ENCODE measurements at places on chromosomes 1 and 21.

DNA sequence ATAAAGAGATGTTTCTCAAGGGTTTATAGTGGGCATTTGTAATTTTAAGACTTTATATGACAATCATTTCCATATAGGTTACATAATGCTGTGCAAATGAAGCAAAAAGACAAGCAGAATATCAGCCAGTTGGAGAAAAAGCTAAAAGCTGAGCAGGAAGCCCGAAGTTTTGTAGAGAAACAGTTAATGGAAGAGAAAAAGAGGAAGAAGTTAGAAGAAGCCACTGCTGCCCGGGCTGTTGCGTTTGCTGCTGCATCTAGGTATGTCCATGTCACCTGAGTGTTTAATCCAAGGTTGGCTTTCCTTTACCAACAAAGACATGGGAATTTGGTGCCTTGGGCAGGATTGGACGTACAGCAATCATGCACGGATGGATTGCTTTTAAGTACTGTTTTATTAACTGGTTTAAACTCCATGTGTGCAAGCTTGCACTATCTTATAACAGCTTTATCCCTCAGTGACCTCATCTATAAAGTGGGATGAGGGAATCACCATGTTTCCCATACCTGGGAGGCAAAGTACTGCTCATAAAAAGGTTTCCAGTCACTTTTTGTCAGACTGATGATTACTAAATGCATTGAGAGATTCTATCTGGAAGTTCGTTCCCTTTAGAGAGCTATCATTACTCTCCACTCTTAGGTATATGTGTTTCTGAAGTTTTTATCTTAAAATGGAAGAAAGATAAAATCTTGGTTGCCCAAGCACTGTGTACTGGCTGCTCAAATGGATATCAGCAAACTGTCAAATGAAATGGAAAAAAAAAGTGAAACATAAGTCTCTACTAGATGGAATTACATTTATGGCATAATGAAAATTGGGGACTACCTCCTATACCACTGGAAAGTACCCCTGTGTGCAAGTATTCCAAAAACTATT lies 55.1 kb downstream of the MACO1 start:
- DNase-seq, result no peak

- DNase-seq, result no peak
Measured at GRCh38 chr1:198846556-198846955, 207.7 kb downstream of the PTPRC start.

DNA sequence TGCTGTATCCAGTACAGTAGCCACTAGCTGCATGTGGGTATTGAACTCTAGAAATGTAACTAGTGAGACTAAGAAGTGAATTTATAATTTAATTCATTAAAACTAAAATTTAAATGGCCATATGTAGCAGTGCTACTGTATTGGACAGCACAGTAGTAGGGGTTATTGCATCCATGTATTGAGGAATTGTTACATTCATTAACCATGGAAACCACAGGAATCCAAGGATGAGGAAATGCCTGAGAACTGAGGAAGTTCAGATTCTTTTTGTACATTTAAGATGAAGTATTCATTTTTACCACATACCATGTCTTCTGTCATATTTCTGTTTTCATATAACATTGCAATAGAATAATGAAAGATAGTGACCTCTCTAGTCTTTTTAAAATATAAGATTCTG lies 2.6 kb downstream of the MTF2 start:
- no peak for DNase-seq

GRCh38 chr1:43541721-43542401 lies 11.2 kb downstream of the PTPRF start:
- no peak for DNase-seq

- no peak for DNase-seq
Measured at GRCh38 chr1:52243221-52243987, 101.5 kb downstream of the ZFYVE9 start.

- no peak for DNase-seq
Measured at GRCh38 chr1:86753700-86754099, 49.3 kb downstream of the SH3GLB1 start.

DNA sequence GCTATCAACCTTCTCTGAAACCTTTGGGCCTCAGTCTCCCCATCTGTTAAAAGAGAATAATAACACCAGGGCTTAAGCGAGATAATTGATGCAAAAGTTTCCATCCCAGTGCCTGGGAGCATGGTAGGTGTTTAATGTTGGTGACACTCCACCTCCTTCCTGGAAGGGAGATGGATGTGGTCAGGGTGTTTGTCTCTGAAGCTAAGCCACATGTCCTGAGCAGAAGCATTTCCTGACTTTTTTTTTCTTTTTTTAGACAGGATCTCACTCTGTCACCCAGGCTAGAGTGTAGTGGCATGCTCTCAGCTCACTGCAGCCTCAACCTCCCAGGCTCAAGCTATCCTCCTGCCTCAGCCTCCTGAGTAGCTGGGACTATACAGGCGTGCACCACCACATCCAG lies 72.6 kb upstream of the HMGB4 start:
- DNase-seq, result no peak
